ENCODE measurements at places on chromosomes 2 and 18. TPM values are rescaled to one million over a fixed set of nuclear protein-coding genes. Genes with fewer than 3 reads are reported as not detected.

The RAB27B gene
- total RNA-seq = 0.11 TPM

The FOXI3 gene
- not detected for total RNA-seq

The TWIST2 gene
- 108 TPM for total RNA-seq

The CCDC148 gene
- total RNA-seq = not detected

The PNKD gene
- 45.8 TPM for total RNA-seq

The CACNB4 gene
- total RNA-seq = 3.7 TPM

DNA sequence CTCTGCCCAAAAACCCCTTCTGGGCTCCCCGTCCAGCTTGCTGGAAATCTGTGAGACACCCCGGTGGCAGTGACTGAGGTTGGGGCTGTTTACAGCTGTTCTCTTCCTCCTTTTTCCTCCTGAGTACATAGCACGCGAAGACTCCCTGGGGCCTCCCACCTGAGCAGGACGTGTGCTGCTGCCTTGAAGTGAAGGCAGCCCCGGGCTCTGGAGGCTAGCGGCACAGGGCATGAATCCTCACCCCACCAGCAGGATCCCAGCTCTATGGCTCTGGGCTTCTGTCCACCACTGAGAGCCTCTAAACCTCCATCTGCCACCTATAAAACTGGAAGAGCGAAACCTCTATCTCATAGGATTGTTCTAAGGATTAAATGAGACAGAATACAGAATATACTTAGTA, 182.5 kb downstream of the TMEM163 start:
- H3K27me3 ChIP-seq = no peaks in the 10 kb centered on the region
- H3K36me3 ChIP-seq = no peaks in the 10 kb centered on the region
- no peaks in the 10 kb centered on the region for H3K4me1 ChIP-seq
- H3K27ac ChIP-seq = no peak overlapping the region
- H3K4me3 ChIP-seq = no peak overlapping the region
- no peak for DNase-seq

DNA sequence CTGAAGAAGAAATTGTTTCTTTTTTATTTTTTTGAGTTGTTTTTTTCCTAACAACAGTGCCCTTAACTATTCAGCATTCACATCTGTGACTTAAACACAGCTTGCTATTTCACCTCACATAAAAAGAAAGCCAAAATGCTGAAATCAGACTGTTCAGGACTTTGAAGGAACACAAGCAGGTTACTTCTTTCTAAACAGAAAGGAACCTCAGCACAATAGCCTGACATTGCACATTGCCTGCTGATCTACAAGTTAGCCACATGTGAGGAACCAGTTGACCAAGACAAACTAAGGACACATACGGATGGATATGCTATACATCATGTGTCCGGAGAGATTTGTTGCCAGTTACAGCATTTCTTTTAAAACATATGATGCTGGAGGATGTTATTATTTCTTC, 331.1 kb downstream of the FSIP2 start:
- no peak overlapping the region for H3K4me3 ChIP-seq
- no peak for DNase-seq
- H3K4me1 ChIP-seq = no peaks in the 10 kb centered on the region

GRCh38 chr18:21391074-21391673, 149.1 kb downstream of the GREB1L start:
- no peak for DNase-seq
- H3K27me3 ChIP-seq = no peaks in the 10 kb centered on the region
- H3K27ac ChIP-seq = no peak overlapping the region
- no peaks in the 10 kb centered on the region for H3K36me3 ChIP-seq
- H3K4me1 ChIP-seq = no peaks in the 10 kb centered on the region

DNA sequence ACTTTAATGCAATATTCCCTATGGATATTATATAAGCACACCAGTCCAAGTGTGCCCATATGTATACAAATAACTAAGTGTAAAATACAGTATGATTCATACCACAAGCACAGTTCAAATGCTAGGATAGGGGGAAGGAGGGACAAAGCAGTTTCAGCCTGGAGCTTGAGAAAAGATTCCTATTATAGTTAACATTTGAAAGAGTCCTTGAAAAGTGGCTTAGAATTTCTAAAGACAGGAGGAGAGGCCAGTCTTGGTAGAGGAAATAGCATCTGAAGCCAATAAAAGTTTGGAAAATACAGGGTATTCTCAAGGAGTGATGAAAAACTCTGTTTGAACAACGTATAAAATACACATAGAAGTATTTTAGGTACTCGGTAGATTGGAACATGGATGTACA, 173.4 kb upstream of the CWC22 start:
- H3K27ac ChIP-seq = no peak overlapping the region
- H3K36me3 ChIP-seq = no peaks in the 10 kb centered on the region
- no peaks in the 10 kb centered on the region for H3K27me3 ChIP-seq
- H3K4me3 ChIP-seq = no peak overlapping the region
- H3K4me1 ChIP-seq = no peaks in the 10 kb centered on the region
- no peak for DNase-seq

Data from ascending aorta (tissue), 2 donors.